ENCODE measurements at places on chromosomes 16 and 17.

DNA sequence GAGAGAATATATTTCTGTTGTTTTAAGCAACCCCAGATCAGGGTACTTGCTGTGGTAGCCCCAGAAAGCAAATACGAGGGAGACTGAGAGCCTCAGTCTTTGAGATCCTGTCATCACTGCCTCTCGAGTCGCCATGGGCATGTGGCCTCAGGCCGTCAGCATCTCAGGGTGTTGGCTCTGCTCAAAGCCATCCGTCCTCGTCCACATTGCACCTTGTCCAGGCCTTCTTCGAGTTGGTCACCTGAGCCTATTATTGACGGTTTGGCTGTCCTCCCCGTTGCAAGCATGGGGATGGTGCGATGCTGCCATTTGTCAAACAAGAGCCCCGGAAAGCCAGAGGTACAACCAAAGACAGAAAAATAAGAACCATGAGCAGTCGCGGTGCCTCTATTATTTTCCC is 136.9 kb downstream of the IRF8 start:
- no peak for DNase-seq

- DNase-seq, result peak; percentile 25
Measured at GRCh38 chr17:80260069-80260535, 550 bp upstream of the RNF213 start.

DNA sequence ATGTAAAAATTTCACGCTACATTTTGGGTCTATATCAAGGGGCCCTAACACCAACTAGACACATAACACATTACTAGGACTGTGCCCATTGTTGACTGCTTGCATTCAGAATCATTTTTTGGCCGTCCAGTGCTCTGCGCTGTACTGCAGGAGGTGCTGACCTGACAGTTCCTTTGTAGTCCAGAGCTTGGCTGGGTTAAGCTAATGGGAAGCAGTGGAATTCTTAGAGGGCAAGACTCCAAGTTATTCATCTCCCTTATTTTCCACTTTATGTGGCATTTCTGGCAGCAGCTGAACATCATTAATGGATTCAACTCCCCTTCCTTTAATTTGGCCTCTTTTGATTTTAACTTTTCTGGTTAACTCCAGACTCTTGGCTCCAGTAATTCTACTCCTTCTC is 351.7 kb downstream of the CDH8 start:
- DNase-seq, result no peak

GRCh38 chr17:915538-916201 is 63.9 kb downstream of the NXN start:
- no peak for DNase-seq

DNA sequence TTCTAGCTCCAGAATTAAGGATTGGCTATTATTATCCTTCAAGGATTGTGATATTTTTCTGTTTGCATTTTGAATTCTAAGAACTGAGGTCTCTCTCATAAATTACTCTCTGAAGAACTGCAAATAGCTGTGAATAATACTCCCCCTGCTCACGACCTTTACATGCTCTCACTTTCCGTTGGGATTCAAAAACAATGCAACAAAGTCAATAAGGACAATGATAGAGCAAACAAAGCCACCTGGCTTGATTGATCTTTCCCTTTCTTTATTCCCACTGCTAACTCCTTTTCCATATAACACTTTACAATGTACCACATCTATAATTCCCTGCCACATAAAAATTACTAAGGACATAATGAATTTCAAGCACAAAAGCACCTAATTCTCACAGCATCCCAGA is 523.0 kb upstream of the CA10 start:
- DNase-seq, result no peak

- DNase-seq, result peak; percentile 6
Measured at GRCh38 chr16:20300312-20301097, 26.8 kb downstream of the GP2 start.

DNA sequence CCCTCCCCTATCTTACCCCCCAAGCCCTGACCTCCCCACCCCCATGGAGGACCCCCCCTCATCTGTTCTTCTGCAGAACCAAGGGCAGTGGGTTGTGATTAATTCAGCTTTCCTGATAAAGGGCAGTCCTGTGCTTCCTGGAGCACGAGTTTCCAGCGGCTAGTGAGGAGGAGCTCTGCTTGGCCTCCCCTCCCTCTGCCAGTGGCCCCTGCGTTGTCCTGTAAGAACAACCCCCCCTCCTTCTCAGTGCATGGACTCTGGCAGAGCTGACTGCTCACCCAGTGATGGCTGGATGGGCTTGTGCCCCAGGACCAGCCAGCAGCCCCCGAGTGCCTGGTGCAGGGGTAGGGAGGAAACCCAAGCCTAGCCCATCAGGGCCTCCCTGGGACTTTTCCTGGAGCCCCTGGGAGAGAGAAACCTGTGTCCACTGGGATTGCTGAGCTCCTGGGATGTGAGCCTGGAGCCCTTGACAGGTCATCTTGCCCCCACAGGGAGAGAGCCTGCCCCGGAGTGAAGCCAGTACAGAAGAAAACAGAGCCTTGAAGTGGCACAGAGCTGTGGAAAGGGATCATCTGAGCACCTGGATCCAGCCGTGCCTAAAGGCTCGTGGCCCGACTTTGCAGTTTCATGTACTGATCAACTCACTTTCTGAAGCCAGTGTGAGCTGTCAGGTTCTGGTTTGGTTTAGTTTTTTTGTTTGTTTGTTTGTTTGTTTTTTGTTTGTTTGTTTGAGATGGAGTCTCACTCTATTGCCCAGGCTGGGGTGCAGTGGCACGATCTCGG is 26.5 kb downstream of the MMP15 start:
- DNase-seq, result no peak

DNA sequence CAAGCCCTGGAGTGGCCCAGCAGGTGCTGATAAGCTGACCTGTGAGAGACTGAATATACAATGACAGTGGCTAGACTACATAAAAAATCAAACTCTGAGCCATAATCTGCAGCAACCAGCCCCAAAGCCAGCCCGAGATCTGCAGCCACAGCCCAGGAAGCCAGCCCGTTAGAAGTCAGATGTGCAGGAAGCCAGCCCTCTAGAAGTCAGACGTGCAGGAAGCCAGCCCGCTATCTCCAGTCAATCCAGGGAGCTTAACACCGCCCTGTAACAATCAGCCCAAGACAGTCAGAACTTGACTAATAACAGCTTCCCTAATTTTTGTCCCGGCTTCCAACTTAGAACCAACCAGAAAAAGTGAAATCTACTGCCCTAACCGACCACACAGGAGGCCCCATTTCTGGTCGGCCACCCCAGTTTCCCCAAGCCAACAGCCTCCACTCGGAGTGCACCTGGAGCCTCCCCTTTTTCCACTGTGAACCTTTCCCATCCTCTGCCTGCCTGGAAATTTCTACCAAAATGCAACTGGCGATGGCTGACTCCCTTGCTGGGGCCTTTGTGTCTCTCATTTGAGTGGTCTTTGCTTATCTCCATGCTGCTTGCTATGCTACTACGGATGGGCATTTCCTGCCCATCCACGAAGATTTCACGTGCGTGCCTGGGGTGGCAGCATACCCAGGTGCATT is 769.3 kb downstream of the KCNJ18 start:
- no peak for DNase-seq

DNA sequence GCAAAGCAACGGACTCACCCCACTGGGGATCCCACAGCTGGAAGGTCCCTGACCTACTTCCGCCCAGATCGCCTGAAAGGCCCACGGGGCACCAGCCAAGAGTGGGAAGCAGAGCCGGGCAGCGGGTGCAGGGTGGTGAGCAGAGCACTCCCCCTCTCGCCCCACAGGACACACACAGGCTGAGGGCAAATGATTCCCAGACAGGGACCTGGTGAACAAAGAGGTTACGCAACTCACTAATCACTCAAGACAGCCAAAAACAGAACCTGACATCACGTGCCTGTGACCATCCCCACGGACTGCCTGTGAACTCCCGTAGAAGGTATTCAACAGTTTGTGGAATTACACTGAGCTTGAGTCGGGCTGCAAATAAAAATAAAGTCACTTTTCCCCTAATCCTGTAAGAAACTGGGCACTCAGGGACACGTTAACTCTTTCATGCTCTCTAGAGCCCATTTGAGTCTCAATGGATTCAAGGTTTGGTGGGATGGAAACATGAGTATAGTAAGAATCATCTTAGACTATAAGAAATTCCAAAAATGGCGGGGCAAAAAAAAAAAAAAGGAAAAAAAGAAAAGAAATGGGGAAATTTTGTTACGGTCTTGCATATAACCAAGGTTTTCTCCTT is 396.1 kb downstream of the SOX9 start:
- peak; percentile 21 for DNase-seq

DNA sequence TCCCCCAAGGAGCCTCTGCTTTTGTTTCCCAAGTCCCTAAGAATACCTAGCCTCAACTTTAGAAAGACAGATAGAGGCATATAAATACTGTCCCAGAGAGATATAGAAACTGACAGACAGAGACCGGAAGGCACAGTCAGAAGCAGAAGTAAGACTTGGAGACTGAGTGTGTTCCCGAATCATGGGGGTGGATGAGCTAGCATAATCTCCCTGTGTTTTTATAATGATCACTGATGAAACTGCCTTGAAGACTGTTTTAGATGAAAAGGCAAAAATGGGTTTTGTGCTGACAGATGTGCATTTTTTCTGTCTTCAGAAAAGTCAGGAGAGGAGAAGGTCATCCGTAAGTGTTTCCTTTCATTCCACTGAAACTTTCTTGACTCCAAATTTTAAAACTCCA is 8.3 kb upstream of the PSMD3 start:
- DNase-seq, result no peak

Data from skeletal muscle cell (primary cell).